ENCODE measurements at places on chromosomes 4 and X.

GRCh38 chr4:114077610-114078009 is 98.2 kb upstream of the ARSJ start:
- no peak for DNase-seq

- DNase-seq = peak; percentile 19
Measured at GRCh38 chrX:111511477-111511876, at the start of gene SERTM2. SERTM2 (plus strand) TSS chrX:111511645; CDS start chrX:111518858, 7,213 bp downstream.

- DNase-seq = no peak
Measured at GRCh38 chr4:107600983-107601382, 119.1 kb downstream of the PAPSS1 start.

DNA sequence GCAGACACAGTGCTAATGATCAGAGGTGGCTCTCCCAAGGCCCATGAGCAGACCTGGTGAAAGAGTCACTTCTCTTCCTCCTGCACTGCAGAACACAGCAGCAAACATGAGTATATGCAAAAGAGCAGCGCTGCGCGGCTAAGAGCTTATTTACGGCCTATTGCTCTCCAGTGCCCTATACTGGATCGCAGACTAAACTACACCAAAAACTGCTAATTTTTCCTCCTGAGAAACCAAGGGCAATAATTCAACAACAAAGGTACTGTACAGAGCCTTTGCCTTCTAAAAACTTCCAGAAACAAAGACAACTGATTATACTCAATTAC is 702.5 kb downstream of the ARAP2 start:
- DNase-seq = no peak

DNA sequence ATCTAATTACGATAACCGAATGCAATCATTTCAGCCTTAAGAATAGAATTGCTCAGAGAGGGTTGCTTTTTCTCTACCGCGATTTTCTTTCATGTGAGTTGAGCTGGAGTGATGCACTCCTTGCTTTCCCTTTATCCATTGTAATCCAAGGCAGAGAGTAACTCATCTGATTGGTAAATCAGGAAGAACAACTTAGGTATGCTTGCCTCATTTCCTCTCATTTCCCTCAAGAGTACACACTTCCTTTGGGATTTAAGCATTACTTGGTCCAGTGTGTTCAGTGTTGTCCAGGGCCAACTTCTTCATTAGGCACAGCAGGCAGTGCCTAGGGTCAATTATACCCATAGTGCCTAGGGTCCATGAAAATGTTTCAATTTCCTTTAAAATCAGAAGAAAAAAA is 15.7 kb upstream of the N4BP2 start:
- no peak for DNase-seq

DNA sequence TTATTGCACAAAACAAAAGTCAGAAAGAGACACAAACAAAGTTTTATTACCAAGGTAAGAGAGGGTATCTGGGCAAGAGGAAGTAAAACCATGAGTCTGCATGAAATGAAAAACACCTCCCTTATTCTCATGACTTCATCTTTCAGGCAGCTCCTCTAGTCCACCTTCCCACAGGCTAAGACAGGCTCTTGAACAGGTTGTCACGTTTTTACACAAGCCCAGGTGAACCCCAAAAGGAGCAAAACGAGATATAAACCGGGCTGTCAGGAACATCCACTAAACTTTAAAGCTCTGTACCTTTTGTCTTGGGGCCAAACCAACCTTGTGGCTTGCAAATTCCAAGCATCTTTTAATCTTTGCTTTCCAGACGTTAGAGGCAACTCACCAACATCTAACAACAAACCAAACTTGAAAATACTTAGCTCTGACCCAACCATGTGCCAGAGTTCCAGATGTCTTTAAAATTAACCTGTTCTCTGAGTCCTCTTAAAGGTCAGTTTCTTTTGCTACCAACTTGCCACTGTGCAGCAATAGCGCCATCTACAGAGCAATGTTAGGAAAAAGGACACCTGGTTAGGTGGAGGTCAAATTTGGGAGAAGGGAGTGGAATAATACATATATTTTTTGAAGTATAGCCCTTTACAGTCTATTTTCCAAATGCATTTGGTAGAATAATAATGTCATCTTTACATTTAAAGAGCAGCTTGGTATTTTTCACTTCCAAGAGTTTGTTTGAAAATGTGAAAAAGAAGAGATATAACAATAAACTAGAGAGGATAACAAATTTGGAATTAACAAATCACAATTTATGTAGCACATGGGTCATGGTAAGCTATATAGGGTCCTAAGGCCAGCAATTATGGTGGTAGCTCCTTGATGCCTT is 73.1 kb downstream of the QRFPR start:
- peak; percentile 68 for DNase-seq

DNA sequence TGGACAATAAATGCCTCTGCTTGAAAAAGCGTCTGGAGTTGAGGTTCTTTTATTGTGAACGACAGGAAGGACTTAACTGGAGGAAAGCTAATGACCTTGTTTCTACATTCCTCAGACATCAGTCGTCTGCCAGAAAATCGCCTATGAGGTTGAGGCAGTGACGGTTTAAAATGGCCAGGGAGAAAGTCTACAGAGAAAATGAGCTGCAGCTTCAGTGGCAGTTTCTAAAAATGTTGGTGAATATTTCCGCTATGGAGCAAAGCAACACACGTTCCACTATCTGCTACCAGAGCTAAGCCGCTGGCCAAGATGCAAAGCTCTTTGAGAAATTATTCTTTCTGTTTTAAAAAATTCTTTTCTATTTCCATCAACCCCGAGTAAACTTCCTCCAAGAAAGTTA is 116.9 kb upstream of the GALNT7 start:
- no peak for DNase-seq

GRCh38 chr4:177937041-177937440 is 494.8 kb upstream of the AGA start:
- DNase-seq = no peak

DNA sequence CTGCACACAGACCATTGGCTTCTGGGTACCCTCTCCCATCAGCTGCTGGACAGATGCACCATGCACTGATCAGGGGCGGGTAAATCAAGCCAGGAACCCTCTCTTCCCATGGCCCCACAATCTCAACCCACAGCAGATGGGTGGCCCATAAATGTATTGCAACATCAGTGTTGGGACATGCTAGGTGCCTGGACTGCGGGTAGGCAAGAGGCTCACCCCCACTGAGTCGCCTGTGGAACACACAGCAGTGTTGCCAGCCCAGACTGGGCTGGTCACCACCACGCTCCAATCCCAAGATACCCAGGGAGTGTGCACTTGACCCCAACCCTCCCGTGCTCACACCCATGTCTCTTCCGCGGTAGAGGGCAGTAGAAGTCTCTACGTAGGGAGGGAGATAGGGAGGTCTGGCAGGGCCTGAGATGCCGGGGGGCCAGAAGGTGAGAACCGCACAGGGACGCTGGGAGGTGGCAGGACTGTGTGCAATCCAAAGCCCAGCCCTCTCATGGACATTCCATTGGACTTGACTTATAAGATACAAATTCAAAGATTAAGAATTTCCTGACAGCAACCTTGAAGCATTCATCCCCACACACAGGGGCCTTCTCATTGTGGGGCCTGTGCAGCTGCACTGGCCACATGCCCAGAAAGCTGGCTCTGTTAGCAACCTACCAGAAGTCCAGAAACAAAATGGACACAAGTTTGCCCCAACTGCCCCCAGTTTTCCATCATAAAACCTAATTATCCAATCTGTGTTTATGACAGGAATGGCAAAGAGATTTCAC is 183.7 kb downstream of the NSUN7 start:
- DNase-seq = no peak

DNA sequence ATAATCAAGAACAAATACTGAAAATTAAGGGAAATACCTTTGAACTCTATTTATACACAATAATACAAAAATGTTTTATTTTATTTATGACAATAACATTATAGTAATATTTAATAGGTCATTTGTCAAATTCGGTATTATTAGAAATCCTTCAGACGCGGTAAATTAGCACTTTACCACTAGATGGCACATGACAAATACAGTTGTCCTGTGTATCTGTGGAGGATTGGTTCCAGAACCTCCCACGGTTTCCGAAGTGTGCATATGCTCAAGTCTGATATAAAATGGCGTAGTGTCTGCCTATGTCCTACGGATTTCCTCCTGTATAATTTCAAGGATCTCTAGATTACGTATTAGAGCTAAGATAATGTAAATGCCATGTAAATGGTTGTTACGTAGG is 8.1 kb upstream of the LINC00632 start:
- DNase-seq = peak; percentile 17

DNA sequence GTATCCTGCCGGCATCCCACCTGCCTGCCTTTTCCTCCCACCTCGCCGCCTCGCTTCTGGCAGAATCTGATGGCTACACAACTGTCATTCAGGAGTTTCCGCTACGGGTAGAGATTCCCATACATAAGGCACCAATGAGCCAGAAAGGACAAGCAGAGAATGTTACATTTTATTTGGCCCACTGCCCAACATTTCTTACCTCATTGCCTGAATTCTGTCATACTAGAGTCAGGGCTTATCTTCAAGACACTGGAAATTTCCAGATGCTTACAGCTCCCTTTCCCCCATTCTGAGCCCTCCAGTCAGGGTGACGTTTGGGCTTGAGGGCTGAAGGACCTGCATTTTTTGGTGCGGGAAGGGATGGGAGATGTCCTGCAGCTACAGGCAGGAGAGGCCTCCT is 113.0 kb downstream of the NHS start:
- no peak for DNase-seq

GRCh38 chr4:171478181-171478580 is 335.0 kb upstream of the GALNTL6 start:
- DNase-seq = no peak

DNA sequence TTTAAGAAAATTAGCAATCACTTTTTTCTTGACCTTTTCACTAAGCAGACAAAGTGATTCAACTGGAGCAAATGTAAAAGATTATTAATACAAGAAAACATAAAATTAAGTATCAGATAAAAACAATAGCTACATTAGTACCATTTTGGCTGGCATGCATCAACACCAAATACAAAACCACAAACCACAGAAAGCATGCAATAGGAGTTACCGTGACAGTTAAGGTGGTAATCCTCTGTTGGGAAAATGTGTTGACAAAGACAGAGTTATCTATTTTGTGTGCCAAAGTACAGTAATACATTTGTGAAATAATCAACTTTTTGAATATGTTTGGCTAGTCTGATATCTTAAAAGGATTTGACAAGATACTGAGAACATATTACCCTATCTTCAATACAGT is 89.8 kb upstream of the ETNPPL start:
- DNase-seq = no peak

DNA sequence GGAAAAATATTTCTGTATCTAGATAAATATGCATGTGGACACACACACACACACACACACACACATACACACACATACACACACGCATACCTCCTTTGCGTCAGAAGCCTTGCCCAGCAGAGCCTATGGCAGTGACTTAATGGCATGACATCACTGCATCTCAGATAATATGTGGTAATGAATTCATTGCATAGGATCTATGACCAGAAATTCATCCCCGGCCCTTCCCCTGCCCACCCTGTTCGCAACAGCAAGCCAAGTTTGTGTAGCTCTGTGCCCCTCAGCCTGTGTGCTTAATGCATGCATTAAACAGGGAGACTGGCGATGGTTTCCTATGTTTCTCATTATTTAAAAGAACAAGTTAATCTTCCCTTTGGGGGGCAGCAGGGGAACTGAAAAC is 120.7 kb downstream of the NKX6-1 start:
- DNase-seq = no peak

DNA sequence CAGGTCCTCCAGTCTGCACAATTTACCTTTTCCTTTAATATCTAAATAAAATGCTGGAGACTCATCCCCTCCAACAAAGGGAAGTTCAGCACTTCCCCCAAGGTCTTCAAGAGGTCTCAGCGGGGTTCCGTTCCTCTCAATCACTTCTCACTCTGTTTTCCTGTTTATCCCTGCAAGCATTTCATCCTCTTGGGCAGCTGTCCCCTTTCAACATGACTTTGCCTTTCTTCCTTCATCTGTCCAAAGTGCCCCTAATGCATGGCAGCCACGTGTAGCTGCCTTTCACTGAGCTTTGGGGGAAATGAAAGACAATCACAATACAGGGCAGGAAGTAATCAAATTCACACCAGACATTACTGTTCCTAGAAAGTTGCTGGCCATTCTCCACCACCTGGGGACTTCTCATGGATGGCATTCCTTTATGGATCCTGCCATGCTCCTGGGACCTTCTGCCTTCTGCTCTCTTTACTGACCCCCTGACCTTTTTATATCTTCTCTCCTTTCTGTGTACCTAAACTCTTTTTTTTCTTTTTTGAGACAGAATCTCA is 79.7 kb upstream of the USP9X start:
- peak; percentile 6 for DNase-seq

- no peak for DNase-seq
Measured at GRCh38 chr4:707929-708630, 2.4 kb downstream of the PCGF3 start.

DNA sequence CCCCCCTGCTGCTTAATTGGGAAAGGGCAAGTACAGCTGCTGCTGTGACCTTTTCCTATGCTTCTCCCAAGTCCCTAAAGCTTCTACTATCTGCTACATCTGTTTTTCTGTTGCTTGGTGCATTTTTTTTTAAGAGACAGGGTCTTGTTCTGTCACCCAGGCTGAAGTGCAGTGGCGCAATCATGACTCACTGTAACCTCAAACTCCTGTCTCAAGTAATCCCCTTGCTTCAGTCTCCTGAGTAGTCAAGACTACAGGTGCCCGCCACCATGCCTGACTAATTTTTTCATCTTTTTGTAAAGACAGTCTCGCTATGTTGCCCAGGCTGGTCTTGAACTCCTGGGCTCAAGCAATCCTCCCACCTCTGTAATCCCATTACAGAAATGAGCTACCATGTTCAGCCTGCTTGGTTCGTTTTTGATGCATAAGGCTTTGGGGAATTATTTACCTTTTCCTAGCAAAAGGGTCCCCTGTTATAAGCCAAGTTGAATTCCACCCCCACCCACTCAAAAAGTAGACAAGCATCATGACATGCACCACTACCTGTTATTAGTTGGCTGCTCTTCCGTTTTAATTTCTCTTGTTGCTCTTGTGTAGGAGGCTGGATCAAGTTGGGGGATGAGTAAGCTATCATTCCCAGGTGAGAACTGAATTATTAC is 39.6 kb downstream of the DGKK start:
- DNase-seq = no peak

- no peak for DNase-seq
Measured at GRCh38 chr4:16116493-16116990, 32.7 kb upstream of the PROM1 start.

GRCh38 chr4:158722291-158722916 is 792 bp downstream of the PPID start:
- peak; percentile 28 for DNase-seq

DNA sequence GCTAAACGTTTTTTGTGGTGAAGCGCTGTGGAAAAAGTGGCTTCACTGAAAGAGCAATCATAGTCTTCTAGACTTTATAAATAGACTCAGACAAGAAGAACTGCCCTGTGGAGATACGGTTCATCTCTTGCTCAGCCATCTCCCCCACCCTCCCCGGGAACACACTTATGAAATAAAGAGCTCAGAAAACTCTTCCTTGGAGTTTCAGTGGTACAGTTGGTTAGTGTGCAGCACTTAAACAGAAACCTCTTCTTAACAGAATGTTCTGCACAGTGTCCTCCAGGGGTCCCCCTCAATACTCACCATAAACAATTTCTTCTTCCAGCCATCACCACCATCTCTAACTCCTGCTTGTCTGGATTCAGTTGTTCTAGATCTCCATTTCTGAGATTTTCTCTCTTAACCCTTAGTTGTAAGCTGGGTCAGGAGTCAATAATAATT is 313.0 kb downstream of the ARHGAP10 start:
- no peak for DNase-seq

GRCh38 chrX:109036624-109037023 is 300.3 kb upstream of the IRS4 start:
- DNase-seq = no peak

Measured in inflammatory macrophage treated with lipopolysaccharide for 4 hours (primary cell).